ENCODE measurements at places on chromosomes 2 and 18. TPM values are rescaled to one million over a fixed set of nuclear protein-coding genes. Genes with fewer than 3 reads are reported as not detected.
A peak's percentile ranks its signal among the peaks of the same experiment; 100 is the strongest.

GRCh38 chr2:75424936-75425619, 135.7 kb downstream of the EVA1A start:
- no peak overlapping the region for H3K27ac ChIP-seq
- no peaks in the 10 kb centered on the region for H3K36me3 ChIP-seq
- peaks cover 20% of the 10 kb centered on the region for H3K27me3 ChIP-seq
- peak; percentile 8 for DNase-seq

DNA sequence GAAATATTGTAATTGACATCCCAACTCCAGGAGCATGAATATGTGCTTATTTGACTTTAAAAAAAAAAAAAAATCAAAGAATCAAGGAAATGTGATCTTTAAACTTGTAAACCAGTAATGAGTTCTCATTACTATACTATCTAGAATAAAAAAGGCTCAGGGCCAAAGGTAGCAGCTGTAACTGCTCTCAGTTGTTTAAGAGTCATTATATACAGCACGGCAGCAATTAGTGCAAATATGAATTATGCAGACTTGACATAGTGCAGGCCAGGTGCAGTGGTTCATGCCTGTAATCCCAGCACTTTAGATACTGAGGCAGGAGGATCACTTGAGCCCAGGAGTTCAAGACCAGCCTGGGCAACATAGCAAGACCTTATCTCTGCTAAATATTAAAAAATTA, 125.7 kb upstream of the TTC39C start:
- H3K27ac ChIP-seq: no peak overlapping the region
- no peaks in the 10 kb centered on the region for H3K27me3 ChIP-seq
- H3K4me3 ChIP-seq: no peak overlapping the region
- DNase-seq: no peak

Gene CYP20A1
- 19.0 TPM for total RNA-seq

GRCh38 chr18:78582181-78582709, 397.4 kb upstream of the SALL3 start:
- no peak for DNase-seq
- H3K27ac ChIP-seq: no peak overlapping the region
- H3K36me3 ChIP-seq: no peaks in the 10 kb centered on the region
- no peaks in the 10 kb centered on the region for H3K27me3 ChIP-seq

DNA sequence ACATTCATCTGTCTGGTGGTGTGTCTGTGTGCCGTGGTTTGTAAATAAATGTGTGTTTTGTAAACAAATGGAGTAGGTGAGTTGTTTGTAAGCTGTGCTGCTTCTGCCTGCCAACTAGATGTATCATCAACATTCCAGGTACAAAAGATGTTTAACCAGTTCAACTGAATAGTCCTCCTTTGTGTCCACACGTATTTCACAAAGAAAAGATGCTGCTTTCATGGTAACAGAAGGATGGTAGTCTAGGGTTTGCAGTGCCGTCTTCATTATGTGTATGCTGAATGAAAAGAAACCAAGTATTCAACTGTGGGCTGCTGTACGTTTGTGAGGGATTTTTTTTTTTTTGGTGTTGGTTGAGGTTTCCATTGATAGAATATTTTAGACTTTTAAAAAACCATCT, 72.1 kb downstream of the CAMKMT start:
- H3K4me1 ChIP-seq: peaks cover 6% of the 10 kb centered on the region
- no peak overlapping the region for H3K27ac ChIP-seq
- no peak overlapping the region for H3K4me3 ChIP-seq
- DNase-seq: no peak
- peaks cover 11% of the 10 kb centered on the region for H3K36me3 ChIP-seq
- H3K27me3 ChIP-seq: no peaks in the 10 kb centered on the region

Gene RAB6D
- not detected for total RNA-seq

DNA sequence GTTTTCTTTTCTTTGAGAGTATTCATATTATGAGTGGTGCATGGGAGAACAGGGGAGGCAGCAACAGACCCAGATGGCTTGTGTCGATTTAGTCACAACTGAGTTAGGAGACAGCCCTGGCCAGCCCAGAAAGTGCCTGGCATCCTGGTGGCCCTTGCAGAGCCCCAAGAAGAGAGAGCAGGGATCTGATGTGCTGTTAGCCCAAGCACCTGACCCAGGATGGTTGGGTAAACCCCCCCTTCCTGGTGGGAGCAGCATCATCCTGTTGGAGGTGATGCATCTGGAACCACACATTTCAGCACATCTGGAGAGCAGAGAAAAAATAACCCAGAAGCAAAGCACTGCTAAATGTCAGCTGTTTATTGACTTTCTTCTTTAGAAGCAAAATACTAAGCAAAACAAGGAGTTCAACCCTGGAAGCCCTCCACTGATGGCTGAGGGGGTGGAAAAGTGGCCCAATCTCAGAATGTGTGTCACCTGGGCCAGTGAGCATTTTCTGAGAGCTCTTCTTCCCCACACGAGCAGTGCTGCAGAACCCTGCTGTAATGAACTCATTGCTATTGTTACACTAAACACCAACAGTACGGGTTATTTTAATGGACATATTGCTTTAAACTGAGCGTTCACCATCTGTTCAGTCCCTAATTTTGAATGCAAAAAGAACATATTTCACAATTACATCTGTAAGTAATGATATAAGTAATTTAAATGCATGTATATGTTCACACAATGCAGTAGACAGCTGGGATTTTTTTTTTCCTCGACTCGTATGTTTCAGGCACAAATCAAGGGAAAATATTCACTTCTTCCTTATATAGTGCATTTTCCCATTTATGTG, 100.6 kb upstream of the SMIM21 start:
- H3K27ac ChIP-seq: no peak overlapping the region
- peaks cover 4% of the 10 kb centered on the region for H3K27me3 ChIP-seq
- H3K36me3 ChIP-seq: no peaks in the 10 kb centered on the region
- DNase-seq: no peak
- H3K4me3 ChIP-seq: no peak overlapping the region

- no peaks in the 10 kb centered on the region for H3K27me3 ChIP-seq
- peaks cover 19% of the 10 kb centered on the region for H3K4me1 ChIP-seq
- H3K27ac ChIP-seq: no peak overlapping the region
- no peak for DNase-seq
- no peak overlapping the region for H3K4me3 ChIP-seq
- peaks cover 3% of the 10 kb centered on the region for H3K36me3 ChIP-seq
Observed at GRCh38 chr2:108446703-108447102, 2.3 kb upstream of the GCC2 start.

- no peak overlapping the region for H3K27ac ChIP-seq
- no peak overlapping the region for H3K4me3 ChIP-seq
- no peaks in the 10 kb centered on the region for H3K27me3 ChIP-seq
- DNase-seq: no peak
- H3K4me1 ChIP-seq: peaks cover 34% of the 10 kb centered on the region
Observed at GRCh38 chr18:5461041-5461440, 82.8 kb downstream of the EPB41L3 start.

DNA sequence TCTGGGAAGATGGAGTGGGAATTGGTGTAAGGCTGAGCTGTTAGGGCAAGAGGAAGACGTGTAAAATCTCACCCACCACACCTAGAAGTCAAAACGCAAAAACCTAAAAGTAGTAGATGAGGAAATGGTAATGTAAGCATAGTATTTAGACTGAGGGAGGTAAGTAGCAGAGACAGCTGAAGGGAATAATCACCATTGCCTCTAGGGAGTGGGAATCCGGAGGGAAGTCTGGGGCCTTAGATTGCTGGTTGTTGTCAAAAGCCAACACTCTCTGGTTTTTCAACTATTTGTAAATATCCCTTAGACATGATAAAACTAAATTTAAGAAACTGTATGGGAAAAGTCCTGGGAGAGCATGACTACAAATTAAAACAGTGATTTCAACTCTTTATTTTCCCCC, 28.7 kb upstream of the MYCN start:
- H3K4me3 ChIP-seq: no peak overlapping the region
- DNase-seq: no peak
- no peaks in the 10 kb centered on the region for H3K4me1 ChIP-seq
- H3K27ac ChIP-seq: no peak overlapping the region
- peaks cover 2% of the 10 kb centered on the region for H3K27me3 ChIP-seq
- no peaks in the 10 kb centered on the region for H3K36me3 ChIP-seq

DNA sequence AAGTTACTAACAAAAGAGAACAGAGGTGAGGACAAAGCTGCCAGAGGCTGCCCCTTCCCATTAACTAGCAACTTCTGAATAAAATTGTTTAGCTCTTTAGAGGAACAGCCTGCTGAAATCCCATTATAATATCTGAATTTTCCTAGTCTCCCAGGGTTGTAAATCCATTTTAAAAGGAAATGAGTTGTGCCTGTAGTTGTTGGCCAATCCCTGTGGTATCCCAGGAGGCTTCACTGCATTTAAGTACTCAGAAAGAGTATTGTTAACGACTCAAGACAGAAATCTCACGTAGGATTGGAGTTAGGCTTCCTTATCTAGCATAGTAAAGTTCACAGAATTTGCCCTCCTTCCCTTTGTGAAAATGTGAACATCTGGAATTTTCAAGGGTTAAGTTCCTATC, 8.9 kb downstream of the LAPTM4A start:
- H3K27me3 ChIP-seq: no peaks in the 10 kb centered on the region
- peaks cover 10% of the 10 kb centered on the region for H3K4me1 ChIP-seq
- DNase-seq: no peak
- no peak overlapping the region for H3K4me3 ChIP-seq

- H3K27me3 ChIP-seq: no peaks in the 10 kb centered on the region
- H3K4me1 ChIP-seq: no peaks in the 10 kb centered on the region
- H3K27ac ChIP-seq: no peak overlapping the region
- no peaks in the 10 kb centered on the region for H3K36me3 ChIP-seq
Observed at GRCh38 chr2:50651676-50652075, 380.3 kb downstream of the NRXN1 start.

DNA sequence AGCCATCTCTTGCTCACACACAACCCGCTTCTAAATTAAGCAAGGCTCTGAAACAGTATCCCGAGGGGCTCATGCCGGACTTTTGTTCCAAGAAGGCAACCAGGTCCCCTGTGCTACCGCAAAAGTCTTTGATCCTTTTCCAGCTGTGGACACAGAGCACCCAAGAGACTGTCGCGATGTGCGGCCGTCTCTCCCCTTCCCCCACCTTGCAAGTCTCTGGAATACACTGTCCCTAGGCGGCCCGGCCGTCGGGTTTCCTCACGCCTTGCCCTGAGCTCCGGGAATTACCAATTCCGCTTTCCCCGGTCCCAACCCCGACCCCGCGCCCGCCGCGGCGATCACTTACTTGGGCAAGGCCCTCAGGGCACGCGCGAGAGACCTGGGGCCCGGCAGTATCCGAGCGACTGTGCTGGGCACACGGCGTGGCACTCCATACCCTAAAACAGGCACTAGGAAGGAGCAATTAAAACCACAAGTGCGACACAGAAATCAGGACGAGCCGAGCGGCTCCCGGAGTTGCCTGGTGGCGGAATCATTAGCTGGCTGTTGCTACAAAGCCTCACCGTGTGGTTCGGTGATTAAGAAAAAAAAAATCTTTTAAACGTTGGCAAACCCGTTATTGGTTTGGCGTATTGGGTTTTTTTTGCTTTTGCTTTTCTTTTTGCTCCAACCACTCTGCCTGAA, 2.2 kb upstream of the DLX1 start:
- peak overlapping the region; percentile 73 for H3K4me3 ChIP-seq
- DNase-seq: no peak
- H3K4me1 ChIP-seq: peaks cover 52% of the 10 kb centered on the region
- H3K27ac ChIP-seq: no peak overlapping the region

DNA sequence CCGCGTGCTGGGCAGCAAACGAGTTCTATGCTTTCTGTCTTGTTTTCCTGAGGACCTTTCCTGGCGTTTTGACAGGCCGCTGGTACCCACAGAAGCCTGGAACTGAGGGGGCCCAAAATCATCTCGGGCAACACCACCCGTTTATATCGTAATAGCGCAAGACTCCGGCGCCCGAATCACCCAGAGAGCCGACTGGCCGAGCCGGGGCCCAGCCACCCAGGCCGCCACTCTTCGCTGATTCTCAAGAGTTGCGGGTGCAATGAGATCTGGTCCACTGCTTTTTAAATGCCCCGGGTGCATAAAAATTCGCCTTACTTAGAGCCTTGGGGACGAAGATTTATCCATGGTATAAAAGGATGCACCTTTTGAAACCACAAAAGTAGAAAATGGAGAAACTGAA, 6.2 kb upstream of the SPATA3 start:
- no peak overlapping the region for H3K27ac ChIP-seq
- no peaks in the 10 kb centered on the region for H3K36me3 ChIP-seq
- H3K4me1 ChIP-seq: peaks cover 20% of the 10 kb centered on the region

DNA sequence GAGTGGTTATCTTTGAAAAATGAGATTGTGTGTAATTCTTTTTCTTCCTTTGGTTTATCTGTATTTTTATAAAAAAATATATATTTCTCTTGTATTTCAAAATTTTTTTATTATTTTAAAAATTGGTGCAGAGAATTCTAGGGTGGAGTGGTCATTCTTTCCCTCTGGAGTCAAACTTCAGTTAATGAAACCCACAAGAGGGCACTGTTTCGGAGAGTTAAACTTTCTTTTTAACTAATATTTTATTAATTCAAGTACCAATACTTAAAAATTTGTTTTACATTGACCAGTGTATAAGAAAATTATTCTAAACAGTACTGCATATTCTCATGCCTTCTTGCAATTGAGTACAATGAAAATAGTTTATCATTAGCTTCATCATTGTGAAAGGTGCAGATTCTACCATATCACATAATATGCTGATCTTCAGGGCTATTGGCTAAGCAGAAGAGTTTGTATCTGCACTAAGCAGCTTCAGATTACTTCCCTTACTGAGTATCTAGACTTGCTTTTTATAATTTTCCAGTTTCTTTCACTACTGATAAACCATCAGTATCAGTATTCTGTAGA, 50.1 kb downstream of the HS1BP3 start:
- H3K4me3 ChIP-seq: no peak overlapping the region
- H3K27me3 ChIP-seq: no peaks in the 10 kb centered on the region
- peaks cover 3% of the 10 kb centered on the region for H3K4me1 ChIP-seq
- no peak for DNase-seq
- no peaks in the 10 kb centered on the region for H3K36me3 ChIP-seq

- no peaks in the 10 kb centered on the region for H3K4me1 ChIP-seq
- H3K36me3 ChIP-seq: no peaks in the 10 kb centered on the region
- peaks cover 17% of the 10 kb centered on the region for H3K27me3 ChIP-seq
Observed at GRCh38 chr2:118242216-118242615, 153.9 kb downstream of the INSIG2 start.

DNA sequence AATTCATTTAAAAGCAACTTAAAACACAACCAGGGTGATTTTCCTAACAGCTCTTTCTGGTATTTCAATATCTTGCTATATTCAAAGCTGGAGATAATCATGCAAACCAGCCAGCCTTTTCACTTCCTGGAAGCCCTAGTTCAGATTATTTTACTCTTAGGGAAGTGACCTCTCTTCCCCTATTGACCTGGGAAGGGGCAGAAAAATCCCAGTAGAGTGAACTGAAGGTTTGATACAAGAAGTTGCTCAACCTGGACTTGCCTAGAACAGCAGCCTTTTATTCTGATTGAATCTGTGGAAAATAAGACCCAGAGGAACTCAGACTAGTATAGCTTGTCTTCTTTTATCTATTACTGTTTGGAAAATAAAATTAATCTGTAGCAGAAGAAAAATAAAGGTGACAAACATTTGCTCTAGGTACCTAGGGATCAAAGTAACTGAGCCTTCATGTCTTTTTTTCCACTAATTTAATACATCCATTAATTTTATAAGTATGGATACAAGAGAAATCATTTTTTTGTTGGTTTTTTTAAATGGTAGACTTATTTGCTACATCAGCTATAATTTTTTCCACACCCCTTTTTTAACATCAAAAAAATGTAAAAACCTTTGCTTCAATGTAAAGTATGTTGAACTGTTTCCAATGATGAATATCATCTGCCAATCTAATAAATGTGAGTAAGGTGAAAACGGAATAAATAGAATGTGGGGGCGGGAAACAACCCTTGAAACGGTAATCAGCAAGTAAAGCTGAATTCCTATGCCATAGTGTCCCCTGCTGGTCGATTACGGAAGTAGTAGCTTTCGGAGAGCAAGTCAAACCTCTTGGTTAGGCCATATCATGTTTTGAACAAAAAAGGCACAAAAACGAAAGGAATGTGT, 629.9 kb downstream of the NRXN1 start:
- peak; percentile 64 for DNase-seq
- no peaks in the 10 kb centered on the region for H3K4me1 ChIP-seq
- no peak overlapping the region for H3K27ac ChIP-seq

Gene CNGA3
- total RNA-seq: not detected

Gene PLGLB1
- 1.1 TPM for total RNA-seq

All from activated CD4-positive, alpha-beta T cell treated with anti-CD3 and anti-CD28 coated beads for 36 hours (primary cell).